Ovary (tissue), 10 donors: ENCODE measurements at places on chromosomes 3 and 15. TPM values are rescaled to one million over a fixed set of nuclear protein-coding genes. Genes with fewer than 3 reads are reported as not detected.

CHAC1 gene
- total RNA-seq, result 29.7 TPM

ANKUB1 gene
- 0.10 TPM for total RNA-seq

GATM gene
- 103 TPM for total RNA-seq

PROS1 gene
- total RNA-seq, result 95.1 TPM

PLEKHO2 gene
- 27.9 TPM for total RNA-seq

APEH gene
- total RNA-seq, result 65.1 TPM

CCR5 gene
- 0.23 TPM for total RNA-seq
